ENCODE measurements at places on chromosomes 4 and X.

DNA sequence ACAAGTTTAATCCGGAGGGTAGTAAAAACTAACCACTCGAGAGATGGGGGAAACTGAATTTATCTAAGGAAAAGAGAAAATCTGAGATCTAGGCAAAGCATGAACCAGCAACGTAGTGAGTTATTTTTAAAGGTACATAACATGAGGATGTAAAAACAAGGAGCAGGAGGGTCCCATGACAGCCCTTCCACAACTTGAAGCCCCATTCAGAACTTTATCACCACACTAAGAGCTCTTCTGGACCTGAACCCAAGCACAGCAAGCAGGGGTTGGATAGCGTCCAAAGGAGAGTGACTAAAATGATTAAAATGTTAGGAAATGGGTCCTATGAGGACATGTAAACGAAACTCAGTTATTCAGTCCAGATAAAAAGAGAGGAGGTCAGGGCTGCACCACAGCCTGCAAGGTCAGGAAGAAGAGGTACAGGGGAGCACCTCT is 16.2 kb downstream of the SH3RF1 start:
- peak; percentile 32 for DNase-seq

GRCh38 chrX:18890049-18890381 is 93.9 kb downstream of the PHKA2 start:
- DNase-seq, result no peak

DNA sequence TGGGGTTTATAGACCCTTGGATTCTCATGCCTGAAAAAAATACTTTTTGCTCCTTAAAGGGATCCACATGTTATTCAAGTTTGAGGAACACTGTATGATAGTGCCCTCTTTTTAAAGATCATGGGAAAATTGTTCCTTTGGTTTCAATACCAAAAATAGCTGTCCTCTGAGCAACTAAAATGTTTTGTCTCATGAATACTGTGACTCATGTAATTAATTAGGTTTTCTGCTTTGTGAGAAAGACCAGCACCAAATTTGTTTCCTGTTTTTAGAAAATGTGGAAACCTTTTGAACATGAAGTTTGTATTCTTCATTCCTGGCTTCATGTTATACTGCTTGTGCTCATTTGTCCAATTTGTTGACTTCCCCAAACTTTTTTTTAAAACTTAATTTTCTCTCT is 127.6 kb upstream of the SH3RF1 start:
- no peak for DNase-seq

DNA sequence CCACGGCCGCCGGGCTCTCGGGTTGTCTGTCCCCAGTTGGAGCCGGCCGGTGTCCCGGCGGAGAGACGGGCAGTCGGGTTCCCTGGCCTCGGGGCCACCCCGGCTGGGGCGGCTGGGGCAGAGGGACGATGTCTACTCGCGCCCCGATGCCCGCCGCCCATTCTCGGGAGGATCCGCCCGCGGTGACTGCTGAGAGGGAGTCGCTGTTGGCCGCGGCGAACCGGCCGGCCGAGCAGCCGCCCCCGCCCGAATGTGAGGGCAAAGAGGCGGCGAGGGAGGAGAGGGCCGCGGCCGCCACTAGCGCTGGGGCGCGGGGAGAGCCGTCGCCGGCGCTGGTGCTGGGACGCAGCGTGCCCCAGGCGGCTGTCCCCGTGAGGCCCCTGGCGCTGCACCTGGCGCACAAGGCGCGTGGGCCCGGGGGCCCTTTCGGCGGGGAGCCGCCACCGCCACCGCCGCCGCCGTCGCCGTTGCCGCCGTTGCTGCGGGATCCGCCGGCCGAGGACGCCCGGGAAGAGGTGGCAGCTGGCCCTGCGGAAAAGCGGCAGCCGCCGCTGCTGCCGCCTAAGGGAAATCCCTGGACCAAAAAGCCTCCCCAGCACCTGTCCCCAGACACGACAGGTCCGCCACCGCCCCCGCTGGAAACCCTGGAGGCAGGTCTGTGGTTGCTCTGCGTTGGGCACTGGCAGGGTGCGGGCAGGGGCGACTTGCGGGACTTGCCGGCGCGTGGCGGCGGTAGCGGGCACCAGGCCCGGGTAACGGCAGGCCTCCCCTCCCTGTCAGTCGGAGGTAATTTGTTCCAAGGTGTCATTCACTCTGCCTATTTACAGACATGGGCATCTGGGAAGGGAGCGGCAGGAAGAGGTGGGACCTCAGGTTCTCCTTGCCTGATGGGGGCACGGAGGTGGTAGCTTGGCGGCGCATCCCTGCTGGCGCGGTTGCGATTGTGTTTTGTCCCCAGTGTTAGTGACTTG is 739 bp downstream of the LARP1B start:
- peak; percentile 32 for DNase-seq

DNA sequence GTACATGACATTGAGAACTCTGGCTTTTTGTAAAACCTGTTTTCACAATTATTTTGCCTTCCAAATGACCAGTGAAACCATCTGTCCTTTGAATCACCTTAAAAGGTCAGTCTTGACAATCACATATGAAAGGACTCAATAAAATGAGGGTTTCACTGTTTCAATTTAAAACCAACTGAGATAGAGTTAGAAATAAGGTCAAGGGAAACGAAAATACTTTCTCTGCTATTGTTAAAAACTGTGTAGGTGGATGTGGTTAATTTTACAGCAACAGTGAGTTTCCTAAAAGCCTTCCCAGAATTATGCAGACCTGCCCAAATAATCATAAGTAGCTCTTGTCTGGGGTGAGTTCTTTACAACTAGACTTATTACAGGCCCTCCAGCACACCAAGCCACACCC is 839.9 kb downstream of the RAB28 start:
- DNase-seq, result no peak

Data from urothelium cell line (cell line).